D341Med (cell line): ENCODE measurements at places on chromosomes 3 and 15.

DNA sequence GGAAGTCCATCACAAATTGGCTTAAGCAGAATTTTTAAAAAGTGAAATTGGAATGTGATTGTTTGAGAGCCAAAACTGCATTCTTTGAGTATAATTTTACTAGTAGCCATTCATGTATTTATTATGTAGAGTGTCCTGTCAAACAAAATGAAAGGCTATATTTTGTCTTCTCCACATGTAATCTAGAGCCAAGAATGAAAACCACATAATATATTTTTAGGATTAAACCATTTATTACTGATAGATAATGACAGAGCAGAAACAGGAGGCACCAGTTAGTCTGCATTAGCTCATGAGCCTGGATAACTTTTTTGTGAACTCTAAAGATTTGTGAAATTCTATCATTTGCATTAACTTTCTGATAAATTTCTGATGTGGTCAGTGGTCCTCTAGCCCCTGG, 130.2 kb downstream of the FILIP1L start:
- DNase-seq, result no peak

GRCh38 chr15:99631255-99631654, 65.5 kb downstream of the MEF2A start:
- DNase-seq, result no peak

DNA sequence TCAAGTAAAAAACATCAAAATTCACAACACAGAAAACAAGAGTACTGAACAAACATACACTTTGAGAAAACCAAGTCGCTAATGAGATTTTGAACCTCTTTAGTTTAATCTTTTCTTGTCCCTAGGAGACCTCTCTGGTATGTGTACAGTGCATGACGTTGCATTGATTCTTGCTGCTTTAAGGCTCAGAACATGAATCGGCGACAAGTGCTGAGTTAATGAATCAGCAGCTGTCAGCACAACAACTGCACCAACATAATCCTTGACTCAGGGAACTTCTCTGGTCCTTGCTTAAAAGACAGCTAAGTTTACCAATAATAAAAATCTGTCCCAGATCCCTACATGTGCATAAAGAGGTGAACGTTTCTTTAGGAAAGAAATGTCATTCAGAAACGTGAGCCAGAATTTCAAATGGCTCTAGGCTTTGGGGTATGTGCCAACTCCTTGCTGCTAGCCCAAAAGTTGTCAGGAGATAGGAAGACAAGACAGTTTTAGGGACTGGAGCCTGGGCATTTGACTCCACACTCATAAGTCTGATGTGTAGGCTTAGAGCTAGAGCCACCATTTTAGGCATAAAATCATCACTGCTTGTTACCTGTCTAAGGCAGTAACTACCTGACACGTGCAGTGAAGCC, 86.9 kb downstream of the IL5RA start:
- DNase-seq, result no peak

- no peak for DNase-seq
Observed at GRCh38 chr3:14938954-14939353, 8.4 kb upstream of the NR2C2 start.

- DNase-seq, result no peak
Observed at GRCh38 chr15:51692154-51692553, 10.9 kb downstream of the SCG3 start.

DNA sequence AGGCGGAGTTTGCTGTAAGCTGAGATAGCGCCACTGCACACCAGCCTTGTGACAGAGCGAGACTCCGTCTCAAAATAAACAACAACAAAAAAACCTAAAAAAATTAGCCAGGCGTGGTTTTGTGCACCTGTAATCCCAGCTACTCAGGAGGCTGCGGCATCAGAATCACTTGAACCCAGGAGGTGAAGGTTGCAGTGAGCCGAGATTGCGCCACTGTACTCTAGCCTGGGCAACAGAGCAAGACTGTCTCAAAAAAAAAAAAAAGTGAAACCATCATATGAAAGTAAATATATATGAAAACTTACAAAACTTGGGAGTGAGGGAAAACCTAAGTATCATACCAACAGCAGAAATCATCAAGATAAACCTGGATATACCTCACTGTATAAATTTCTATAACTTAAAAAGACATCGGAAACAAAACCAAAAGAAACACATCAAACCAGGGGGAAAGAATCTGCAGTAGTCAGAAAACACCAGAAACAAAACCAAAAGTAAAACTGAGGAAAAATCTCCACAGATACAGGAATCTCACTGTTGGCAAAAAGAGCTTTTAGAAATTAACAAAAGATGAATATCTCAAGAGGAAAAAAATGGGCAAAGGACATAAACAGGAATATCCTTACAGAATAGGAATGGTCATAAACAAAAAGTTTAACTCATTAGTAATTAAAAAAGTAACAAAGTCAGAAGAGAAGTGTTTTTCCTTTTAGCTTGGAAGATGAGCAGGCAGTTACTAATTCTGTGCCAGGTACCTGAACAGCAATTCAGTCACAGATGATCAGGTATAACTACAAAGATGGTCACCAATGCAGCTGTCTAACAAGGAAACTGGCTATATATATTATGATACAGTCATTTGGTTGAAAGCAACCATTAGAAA, 41.3 kb downstream of the ETV5 start:
- no peak for DNase-seq

DNA sequence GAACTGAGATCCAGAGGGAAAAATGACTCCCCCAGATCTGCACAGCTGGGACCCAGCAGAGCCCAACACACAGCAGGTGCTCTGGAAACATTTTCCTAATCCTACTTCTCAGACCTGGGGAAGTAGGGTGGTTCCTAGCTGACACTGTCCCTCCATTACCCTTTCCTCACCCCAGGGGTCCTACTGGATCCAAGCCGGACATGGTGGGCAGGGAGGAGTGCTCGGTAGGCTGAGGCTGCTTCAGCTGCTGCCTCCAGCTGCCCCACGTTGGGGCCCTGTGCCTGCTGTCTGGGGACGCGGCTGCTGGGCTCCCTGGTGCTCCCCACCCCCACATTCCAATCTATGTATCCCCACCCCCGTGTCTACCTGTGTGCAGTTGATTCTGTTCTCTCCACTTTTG, 29.8 kb upstream of the SLC6A6 start:
- no peak for DNase-seq

DNA sequence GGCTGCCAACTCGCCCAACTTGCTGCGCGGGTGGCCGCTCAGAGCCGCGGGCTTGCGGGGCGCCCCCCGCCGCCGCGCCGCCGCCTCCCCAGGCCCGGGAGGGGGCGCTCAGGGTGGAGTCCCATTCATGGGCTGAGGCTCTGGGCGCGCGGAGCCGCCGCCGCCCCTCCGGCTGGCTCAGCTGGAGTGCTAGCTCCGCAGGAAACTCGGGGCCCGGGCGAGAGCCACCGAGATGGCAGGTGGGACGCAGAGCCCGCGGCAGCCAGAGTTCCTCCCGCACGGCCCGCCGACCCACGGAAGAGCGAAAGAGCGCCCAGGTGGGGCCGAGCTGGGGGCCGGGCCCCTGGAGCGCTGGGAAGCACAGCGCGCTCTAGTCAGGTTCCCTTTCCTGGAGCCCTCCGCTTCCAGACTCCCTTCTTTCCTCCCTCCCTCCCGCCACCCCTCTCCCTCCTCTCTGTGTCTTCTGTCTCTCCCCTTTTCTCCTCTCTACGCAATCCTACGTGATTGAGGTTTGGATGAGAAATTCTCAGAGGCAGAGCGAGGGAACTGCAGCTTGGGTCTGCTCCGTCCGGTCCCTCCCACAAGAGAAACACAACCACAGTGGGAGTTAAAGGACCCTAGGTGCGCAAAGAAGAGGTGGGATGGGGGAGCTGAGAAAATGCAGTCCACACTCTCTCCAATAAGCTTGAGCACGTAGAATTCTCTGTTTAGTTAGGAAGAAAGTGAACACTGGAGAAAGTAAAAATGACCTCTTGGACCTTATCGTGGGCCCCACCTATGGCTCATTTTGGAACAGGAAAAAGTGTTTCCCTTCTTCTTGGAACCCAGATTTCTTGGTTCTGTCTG, 317.3 kb downstream of the FGF12 start:
- DNase-seq, result no peak

GRCh38 chr15:45291822-45292582, 40.0 kb downstream of the SLC28A2 start:
- DNase-seq, result no peak
